ENCODE measurements at places on chromosomes 12 and 14. TPM values are rescaled to one million over a fixed set of nuclear protein-coding genes. Genes with fewer than 3 reads are reported as not detected.

The CD163 gene
- total RNA-seq: 30.2 TPM

The KRT71 gene
- total RNA-seq: not detected

The IFI27 gene
- total RNA-seq: 119 TPM

The PTGER2 gene
- total RNA-seq: 0.37 TPM

- H3K4me1 ChIP-seq: no peaks in the 10 kb centered on the region
- no peak for DNase-seq
- H3K4me3 ChIP-seq: no peak overlapping the region
- H3K36me3 ChIP-seq: no peaks in the 10 kb centered on the region
Observed at GRCh38 chr14:51081712-51082111, 13.2 kb downstream of the TRIM9 start.

- H3K27me3 ChIP-seq: no peaks in the 10 kb centered on the region
- H3K4me1 ChIP-seq: no peaks in the 10 kb centered on the region
- H3K4me3 ChIP-seq: no peak overlapping the region
- no peaks in the 10 kb centered on the region for H3K36me3 ChIP-seq
Observed at GRCh38 chr12:128163086-128163485, 103.9 kb upstream of the TMEM132C start.

GRCh38 chr14:101026341-101026740 lies 122.8 kb upstream of the RTL1 start:
- no peak overlapping the region for H3K27ac ChIP-seq
- DNase-seq: no peak
- H3K36me3 ChIP-seq: no peaks in the 10 kb centered on the region
- peaks cover 2% of the 10 kb centered on the region for H3K27me3 ChIP-seq
- no peak overlapping the region for H3K4me3 ChIP-seq
- H3K4me1 ChIP-seq: no peaks in the 10 kb centered on the region

DNA sequence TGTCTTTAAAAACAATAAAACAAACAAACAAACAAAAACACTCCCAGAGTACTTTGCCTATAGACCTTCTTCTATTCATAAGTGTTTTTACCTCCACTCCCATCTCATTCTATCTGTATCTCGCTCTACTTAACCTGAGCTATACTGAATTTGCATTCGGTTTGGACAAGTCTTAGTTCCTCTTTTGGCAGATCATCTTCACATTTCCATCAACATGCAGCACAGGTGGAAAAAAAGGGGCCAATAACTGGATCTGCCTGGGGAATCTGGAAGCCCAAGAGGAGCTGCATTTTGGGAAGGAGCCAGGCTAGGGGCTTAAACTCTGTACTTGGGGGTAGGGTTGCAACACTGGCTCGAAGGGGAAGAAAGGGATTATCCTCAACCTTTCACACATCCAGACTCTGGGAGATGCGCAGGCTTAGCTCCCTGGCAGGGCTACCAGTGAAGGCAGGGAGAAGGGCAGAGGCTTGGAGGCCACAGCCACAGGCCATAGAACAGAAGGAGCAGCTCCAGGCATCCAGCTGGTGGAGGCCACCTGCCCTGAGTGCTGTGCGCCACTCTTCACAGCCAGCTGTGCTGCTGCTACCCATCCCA lies 4.1 kb downstream of the NINJ2 start:
- peaks cover 7% of the 10 kb centered on the region for H3K4me1 ChIP-seq
- H3K4me3 ChIP-seq: no peak overlapping the region
- no peak for DNase-seq
- no peaks in the 10 kb centered on the region for H3K36me3 ChIP-seq

DNA sequence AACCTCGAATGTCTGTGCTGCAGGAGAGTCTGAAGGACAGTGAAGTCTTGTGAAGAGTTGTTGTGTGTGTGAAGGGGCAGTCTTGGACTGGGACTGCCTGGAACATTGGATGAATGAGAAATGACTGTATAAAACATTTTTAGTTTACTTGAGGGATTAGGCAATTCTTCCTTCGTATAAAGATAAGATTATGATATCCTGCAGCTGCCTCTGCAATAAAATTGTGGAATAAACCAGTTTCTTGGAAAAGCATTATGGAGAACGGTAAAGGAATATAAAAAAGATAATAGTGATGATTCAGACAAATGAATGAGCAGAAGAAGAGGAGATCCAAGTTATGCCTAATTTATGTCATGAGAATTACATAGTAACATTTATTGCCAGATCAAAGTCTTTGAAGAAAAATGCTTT lies 30.9 kb upstream of the LUM start:
- no peaks in the 10 kb centered on the region for H3K36me3 ChIP-seq
- H3K4me1 ChIP-seq: no peaks in the 10 kb centered on the region
- no peak overlapping the region for H3K4me3 ChIP-seq
- no peak for DNase-seq

DNA sequence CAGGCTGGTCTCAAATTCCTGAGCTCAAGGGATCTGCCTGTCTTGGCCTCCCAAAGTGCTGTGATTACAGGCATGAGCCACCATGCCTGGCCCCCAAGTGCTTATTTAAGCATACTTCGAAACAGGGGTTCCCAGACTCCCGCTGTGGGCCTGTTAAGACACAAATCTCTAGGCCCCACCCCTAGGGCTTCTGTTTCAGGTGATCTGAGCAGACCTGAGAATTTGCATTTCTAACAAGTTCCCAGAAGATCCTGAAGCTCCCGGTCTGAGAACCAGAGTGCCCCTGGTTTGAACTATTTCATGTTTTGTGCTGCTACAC lies 25.0 kb downstream of the GCH1 start:
- no peaks in the 10 kb centered on the region for H3K36me3 ChIP-seq
- no peak overlapping the region for H3K27ac ChIP-seq
- no peak for DNase-seq
- H3K27me3 ChIP-seq: no peaks in the 10 kb centered on the region
- H3K4me1 ChIP-seq: peaks cover 12% of the 10 kb centered on the region

- no peak overlapping the region for H3K27ac ChIP-seq
- no peak for DNase-seq
- H3K4me1 ChIP-seq: no peaks in the 10 kb centered on the region
Observed at GRCh38 chr12:104933778-104934177, 24.3 kb downstream of the SLC41A2 start.

The GARIN6 gene
- not detected for total RNA-seq

The OTX2 gene
- not detected for total RNA-seq

The TUNAR gene
- not detected for total RNA-seq

- no peak overlapping the region for H3K4me3 ChIP-seq
- no peak overlapping the region for H3K27ac ChIP-seq
- no peaks in the 10 kb centered on the region for H3K36me3 ChIP-seq
- H3K4me1 ChIP-seq: peaks cover 7% of the 10 kb centered on the region
Observed at GRCh38 chr14:75609606-75610475, 31.4 kb downstream of the FLVCR2 start.

DNA sequence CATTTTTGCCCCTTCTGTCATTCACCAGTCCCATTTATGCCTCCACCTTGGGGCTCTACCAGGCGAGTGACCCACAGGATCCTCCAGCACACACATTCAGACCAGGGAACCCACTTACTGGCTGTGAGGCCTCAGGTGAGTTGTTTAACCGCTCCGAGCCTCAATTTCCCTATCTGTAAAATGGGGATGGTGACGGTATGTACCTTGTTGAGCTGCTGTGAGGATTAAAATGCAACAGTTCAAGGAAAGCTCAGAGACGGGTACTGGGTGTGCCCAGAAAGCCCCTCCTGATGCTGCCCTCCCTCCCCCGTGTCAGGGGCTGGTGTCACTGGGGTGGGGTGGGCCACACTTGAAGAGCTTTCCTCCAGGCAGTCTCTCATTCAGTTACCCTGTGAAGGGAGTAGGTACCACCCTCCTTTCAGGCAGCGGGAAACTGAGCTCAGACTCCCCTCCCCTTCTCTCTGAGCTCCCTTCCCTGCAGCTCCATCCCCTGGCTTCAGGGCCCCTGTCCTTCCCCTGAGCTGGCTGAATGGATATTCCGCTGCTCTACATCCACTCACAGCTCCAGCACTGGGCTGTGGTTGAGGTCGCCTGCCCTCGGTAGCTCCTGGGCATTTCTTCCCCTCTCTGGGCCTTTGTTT lies 1.4 kb upstream of the SERPINA1 start:
- no peak overlapping the region for H3K27ac ChIP-seq
- H3K4me3 ChIP-seq: no peak overlapping the region
- no peaks in the 10 kb centered on the region for H3K27me3 ChIP-seq
- H3K36me3 ChIP-seq: no peaks in the 10 kb centered on the region
- no peak for DNase-seq

The RPGRIP1 gene
- not detected for total RNA-seq

DNA sequence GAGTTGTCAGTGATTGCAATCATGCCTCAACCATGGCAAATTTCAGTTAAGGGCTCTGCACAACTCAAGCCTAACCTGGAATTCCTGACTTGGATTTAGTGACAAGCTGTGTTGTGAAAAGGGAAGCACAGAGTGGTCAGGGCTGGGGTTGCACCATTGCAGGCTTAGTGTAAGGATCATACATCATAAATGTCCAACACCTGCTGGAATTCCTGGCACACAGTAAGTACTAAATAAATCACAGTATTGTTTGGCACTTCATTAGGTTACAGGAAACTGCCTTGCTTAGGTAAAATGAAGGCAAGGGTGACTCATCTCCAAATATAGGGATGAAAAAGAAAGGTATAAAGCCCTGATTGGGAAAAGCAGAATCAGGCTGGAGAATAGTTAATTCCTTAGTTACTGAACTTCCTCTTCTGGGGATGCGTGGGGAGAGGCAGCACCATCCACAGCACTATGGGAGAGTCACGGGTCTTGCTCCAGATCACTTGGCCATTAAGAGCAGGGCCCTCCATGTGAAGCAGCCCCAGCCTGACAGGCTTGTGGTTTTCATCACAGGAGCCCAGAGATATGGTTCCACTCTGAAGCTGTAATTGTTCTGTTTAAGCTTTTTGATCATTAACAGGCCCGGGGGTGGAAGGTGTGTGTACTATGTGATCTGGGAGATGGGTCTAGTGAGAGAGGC lies 39.7 kb downstream of the SLC8A3 start:
- no peaks in the 10 kb centered on the region for H3K27me3 ChIP-seq
- H3K4me3 ChIP-seq: peak overlapping the region; percentile 14
- H3K36me3 ChIP-seq: peaks cover 4% of the 10 kb centered on the region
- H3K4me1 ChIP-seq: peaks cover 23% of the 10 kb centered on the region
- DNase-seq: peak; percentile 64

- H3K4me3 ChIP-seq: no peak overlapping the region
- no peak for DNase-seq
- H3K36me3 ChIP-seq: no peaks in the 10 kb centered on the region
Observed at GRCh38 chr12:57637364-57637763, 4.4 kb upstream of the B4GALNT1 start.

- H3K4me3 ChIP-seq: peak overlapping the region; percentile 32
- peak overlapping the region; percentile 5 for H3K27ac ChIP-seq
- no peaks in the 10 kb centered on the region for H3K36me3 ChIP-seq
- H3K4me1 ChIP-seq: peaks cover 13% of the 10 kb centered on the region
- H3K27me3 ChIP-seq: no peaks in the 10 kb centered on the region
Observed at GRCh38 chr12:111636209-111636945, 37.3 kb upstream of the ATXN2 start.

DNA sequence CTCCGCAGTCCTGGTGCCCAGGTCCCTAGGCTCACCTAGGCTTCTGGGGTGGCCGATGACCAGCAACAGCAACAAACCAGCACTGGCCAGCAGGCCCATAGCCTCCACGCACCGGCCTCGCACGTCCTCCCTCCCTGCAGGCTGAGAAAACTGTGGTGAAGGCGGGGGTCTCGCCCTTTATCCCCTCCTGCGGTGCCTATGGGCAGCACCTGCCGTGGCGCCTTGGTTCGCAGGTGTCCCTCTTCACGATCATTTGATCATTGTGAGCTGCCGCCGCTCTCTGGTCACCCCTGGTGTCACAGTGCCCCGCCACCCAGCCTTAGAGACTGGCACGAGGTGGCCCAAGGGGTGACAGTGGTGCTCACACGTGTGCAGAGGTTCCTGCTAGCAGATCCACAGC lies at the start of gene OVCH1:
Gene OVCH1, minus strand, starts transcription at position 99 of the 400 bp plus-strand sequence. Its CDS starts 0 bp downstream, at position 99.
- H3K4me3 ChIP-seq: no peak within 1 kb of the TSS
- no peak for DNase-seq
- peaks cover under 1% of the 10 kb centered on the region for H3K36me3 ChIP-seq
- no peak within 1 kb of the TSS for H3K27ac ChIP-seq

DNA sequence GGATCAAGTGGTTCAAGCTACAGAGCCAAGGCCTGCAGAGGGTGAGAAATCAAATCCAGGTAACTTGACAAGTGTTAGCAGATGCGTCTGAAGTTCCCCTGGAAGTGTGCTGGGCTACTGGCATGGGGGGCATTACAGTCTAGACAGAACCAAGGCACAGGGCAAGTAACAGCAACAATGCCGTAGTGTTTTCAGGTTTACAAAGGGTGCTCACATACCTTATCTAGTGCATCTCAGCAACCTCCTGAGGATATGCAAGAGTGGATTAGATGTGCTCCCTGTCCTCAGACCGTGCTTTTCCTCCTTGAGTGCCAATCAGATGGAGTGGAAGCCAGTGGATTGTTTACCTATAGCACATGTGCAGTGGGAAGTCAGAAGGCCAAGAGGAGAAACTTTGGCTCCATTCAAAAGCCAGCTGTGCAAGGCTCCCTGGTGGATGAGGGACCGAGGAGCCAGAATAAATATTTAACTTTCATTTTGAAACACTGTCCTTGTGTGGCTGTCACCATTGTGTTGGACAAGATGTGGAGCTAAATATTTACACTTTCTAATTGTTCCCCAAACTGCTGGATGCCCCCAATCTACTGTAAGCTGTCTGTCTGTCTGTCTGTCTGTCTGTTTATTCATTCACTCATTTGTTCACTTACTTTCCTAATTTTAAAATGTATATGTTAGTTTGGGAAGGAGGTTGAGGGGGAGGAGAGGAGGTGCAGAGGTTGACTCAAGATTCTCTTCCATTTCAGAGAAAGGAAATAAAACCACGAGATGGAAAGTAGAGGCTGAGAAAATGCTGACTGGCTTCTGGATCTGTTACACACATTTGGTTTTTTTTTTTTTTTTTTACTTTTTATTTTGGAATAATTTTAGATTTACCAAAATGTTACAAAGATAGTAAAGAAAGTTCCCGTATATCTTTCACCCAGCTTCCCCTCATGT lies 184.0 kb upstream of the PARP11 start:
- DNase-seq: no peak
- H3K27me3 ChIP-seq: peaks cover 6% of the 10 kb centered on the region
- H3K27ac ChIP-seq: no peak overlapping the region
- H3K4me3 ChIP-seq: no peak overlapping the region
- no peaks in the 10 kb centered on the region for H3K36me3 ChIP-seq

The STON2 gene
- 96.2 TPM for total RNA-seq

GRCh38 chr12:12725956-12726554 lies 8.9 kb downstream of the CDKN1B start:
- peaks cover 24% of the 10 kb centered on the region for H3K4me1 ChIP-seq
- H3K27me3 ChIP-seq: no peaks in the 10 kb centered on the region
- peak overlapping the region; percentile 84 for H3K4me3 ChIP-seq
- H3K27ac ChIP-seq: peak overlapping the region; percentile 93
- DNase-seq: no peak
- peaks cover 13% of the 10 kb centered on the region for H3K36me3 ChIP-seq

The DENND5B gene
- 24.3 TPM for total RNA-seq

DNA sequence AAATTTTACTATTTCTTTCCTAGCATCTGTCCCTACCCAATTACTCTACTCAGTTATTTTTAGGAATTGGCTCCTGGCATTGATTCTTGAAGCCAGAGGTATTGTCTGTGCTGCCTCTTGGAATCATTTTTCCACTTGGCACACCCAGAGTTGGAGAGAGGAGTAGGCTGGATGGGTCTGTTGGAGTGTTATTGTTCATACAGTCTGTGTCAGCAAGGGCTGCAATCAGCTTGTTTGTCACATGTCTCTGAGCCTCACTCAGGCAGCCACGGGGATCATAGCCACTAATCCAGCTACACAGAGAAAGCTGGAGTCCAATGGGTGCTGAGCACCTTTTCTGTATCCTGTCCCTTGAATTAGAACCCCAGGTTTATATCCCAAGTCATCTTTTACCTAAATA lies 176.0 kb upstream of the DYRK2 start:
- H3K27ac ChIP-seq: peak overlapping the region; percentile 69
- peaks cover 19% of the 10 kb centered on the region for H3K4me1 ChIP-seq
- H3K4me3 ChIP-seq: no peak overlapping the region
- H3K27me3 ChIP-seq: no peaks in the 10 kb centered on the region
- no peaks in the 10 kb centered on the region for H3K36me3 ChIP-seq

All from psoas muscle (tissue), 8 donors.